ENCODE measurements at places on chromosomes 5 and 9.

- no peak for DNase-seq
These were observed 28.0 kb downstream of the RFK start for GRCh38 chr9:76366275-76366674.

DNA sequence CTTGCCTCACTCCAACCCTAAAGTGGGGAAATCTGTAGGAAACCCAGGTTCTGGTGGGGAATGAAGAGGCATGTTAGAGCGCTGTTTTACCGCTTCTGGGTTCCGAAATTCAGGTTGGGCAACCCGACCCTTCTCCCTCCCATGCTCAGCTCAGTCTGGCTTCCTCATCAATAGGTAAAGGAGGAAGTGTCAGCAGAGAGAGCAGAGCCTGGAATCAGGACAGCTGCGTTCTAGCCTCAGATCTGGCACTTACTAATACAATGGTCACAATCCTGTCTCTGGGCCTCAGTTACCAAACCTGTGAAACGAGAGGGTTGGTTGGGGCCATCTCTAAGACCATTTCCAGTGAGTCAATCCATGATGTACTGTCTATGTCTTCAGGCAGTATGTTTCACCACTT lies 16.2 kb upstream of the TNIP1 start:
- DNase-seq: no peak

GRCh38 chr5:149072376-149072775 lies 9.5 kb upstream of the SH3TC2 start:
- DNase-seq: no peak

DNA sequence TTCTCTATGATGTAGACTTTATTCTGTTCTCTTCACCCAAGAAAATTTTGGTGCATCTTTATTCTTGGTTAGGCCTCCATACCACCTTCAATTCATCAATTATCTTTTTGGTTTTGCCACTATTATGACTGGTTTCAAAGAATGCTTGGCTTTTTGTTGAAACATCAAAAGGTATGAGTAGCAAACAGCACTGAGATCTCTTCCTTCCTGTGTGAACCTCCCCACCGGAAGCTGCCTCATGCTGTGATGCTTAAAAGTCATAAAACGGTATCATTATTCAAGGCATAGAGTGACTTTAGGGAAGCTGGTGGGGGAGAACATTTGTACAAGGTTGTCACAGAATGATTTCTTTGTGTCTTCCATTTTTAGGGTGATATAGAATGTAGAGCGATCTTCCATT lies 70.6 kb downstream of the IQGAP2 start:
- peak; percentile 66 for DNase-seq

- no peak for DNase-seq
These were observed 31.5 kb downstream of the DDX31 start for GRCh38 chr9:132638240-132638639.

- no peak for DNase-seq
These were observed 31.9 kb downstream of the ICE1 start for GRCh38 chr5:5454391-5454790.

DNA sequence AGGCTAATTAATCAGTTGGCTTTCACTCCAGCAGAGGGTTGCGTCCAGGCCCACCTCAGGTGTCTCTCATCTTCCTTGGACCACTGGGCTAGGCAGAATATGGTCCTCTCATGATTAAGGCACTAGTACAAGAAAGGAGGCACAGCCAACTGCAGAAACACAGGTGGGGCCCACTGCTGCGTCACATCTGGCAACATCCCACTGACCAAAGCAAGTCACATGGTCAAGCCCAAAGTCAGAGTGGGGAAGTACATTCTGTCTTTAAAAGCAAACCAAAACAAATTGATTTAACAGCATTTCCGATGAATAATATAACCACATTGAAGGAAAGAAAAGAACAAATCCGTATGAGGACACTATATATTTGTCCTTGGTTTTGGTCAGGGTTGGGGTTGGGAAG lies 28.0 kb upstream of the UBTD2 start:
- DNase-seq: no peak

DNA sequence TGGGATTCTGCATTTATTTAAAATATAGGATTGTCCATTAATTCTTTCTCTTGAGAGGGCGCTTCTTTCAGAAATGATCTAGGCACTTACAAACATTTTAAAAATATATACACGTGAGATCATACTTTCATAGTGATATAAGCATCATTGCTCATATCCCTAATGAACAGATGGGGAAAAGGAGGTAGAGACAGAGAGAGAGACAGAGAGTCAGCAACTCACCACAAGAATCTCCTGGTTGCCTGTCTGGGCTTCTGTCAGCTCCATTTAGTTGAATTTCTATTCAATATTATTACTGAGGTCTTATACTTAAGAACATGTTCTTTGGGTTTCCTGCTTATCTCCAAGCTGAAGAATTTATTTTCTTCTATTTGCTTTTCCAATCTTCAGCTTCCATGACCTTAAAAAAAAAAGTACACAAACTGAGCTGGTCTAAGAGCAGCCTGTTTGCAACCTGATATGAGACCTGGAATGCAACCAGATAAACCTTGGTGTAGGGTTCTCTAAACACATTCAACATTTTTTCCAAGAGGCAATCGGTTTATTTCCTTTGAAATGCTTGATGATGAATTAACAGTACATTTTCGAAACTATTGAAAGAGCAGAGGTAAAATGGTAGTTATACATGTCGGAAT lies 51.6 kb upstream of the LIFR start:
- DNase-seq: no peak

- no peak for DNase-seq
These were observed 457.0 kb downstream of the PDE4D start for GRCh38 chr5:59436364-59437148.

- DNase-seq: no peak
These were observed 25.0 kb upstream of the SNX2 start for GRCh38 chr5:122749886-122750285.

- DNase-seq: no peak
These were observed 28.8 kb downstream of the OR2K2 start for GRCh38 chr9:111301195-111301594.

DNA sequence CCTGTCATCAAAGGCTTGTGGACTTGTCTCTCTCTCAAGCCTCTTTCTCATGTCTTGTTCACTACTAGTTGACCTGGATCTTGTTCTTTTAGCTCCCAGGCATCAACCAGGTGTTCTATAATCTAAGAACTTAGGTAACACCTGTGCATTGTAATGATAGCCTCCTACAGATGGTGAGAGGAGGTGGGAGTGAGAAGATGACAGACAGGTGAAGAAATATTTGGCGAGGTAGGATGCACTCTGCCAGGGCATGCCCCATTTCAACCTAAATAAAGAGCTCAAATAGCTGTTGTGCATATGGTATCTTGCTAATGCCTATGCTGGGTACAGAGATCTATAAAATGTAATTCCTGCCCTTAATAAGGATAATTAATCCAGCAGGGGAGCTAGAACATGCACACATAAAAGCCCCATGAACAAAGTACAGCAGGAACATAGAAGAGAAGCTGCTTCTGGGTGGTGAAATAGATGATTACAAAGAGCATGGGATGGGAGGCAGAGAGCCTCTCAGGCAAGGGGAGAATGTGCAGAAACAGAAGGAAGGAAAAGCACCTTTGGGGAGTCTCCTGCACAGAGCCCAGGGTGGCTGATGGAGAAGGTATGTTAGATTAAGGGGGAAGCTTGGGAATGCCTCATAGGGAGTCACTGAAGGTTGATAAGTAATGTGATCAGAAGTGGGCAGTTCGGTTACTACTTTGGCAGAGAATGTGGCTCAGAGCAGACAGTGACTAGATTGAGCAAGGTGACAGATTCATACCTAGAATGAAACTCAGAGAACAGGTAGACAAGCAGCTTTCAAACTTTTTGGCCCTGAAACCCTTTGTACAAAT lies 28.0 kb upstream of the PLIN2 start:
- no peak for DNase-seq

DNA sequence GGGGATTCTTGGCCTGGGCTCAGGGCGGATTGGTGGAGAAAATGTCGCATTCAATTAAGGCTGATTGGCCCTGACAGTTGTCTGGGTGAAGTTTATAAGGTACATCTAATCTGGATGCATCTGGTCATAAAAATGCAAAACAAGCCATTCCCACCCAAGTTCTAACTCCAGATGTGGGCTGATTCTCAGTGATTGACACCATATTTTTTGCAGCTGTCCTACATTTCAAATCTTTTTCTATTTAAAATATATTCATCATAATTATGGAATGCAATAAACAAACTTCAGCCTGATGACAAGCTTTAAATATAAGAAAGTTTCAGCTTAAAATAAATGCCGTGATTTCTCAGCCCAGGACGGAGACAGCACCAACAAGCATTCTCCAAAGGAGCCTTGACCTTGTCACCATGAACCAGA lies 146.4 kb upstream of the SMIM23 start:
- no peak for DNase-seq

GRCh38 chr5:73940026-73940425 lies 314.0 kb downstream of the ARHGEF28 start:
- DNase-seq: no peak

DNA sequence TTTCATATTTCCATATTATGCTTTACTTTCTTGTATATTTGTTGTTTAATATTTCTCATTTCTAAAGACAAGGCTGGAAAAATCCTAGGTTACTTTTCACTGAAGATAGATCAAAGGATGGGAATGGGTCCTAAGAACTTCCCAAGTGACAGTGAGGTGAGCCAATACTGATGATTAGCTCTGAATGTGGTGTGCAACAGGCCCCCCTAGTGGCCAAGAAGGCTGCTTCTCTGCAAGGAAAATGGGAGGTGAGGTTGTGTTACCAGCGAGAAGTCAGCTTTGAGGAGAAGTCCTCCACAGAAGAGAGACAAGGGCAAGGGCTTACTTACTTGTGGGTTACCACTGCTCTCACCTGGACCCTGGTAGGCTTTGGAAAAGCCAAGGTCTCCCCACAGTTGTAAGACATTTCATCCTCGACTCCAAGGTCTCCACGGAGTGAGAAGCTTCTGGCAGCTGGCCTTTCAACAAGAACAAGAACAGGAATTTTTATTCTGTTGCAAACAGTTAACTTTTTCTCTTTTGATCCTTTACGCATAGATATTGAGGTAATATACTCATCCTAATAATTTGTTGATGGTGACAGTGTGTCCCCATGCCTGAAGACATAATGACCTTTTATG lies 69.9 kb downstream of the MAMDC2 start:
- DNase-seq: no peak

- DNase-seq: no peak
These were observed 15.8 kb downstream of the SOHLH1 start for GRCh38 chr9:135683401-135684034.

DNA sequence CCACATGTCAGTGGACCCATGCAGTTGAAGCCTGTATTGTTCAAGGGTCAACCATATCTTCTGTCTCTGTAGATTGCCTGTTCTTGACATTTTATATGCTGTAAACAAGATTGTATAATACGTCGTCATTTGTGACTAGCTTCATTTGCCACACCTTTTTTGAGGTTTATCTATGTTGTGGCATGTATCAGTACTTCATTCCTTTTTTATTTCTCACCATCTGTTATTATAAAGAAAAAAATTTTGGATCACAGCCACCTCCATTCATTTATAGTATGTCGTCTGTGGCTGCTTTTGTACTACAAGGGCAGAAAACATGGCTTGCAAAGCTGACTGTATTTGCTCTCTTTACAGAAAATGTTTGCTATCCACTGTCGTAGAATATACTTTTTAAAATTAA lies 72.4 kb downstream of the TEK start:
- DNase-seq: no peak

DNA sequence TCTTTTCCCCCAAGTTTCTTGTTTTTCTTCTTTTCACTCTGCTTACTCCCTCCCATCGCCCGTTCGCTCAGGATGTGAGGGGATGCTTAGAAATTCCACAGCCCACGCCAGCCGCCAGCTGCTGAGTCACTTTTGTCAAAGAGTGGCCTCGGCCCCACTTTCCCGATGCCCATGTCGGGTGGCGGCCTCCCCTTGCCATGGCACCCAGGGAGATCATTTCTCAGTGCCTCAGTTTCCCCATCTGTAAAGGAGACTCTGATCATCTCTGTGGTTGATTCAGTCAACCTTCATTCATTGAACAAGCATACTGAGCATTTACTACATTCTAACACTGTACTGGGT lies 353 bp upstream of the PDGFRB start:
- no peak for DNase-seq

DNA sequence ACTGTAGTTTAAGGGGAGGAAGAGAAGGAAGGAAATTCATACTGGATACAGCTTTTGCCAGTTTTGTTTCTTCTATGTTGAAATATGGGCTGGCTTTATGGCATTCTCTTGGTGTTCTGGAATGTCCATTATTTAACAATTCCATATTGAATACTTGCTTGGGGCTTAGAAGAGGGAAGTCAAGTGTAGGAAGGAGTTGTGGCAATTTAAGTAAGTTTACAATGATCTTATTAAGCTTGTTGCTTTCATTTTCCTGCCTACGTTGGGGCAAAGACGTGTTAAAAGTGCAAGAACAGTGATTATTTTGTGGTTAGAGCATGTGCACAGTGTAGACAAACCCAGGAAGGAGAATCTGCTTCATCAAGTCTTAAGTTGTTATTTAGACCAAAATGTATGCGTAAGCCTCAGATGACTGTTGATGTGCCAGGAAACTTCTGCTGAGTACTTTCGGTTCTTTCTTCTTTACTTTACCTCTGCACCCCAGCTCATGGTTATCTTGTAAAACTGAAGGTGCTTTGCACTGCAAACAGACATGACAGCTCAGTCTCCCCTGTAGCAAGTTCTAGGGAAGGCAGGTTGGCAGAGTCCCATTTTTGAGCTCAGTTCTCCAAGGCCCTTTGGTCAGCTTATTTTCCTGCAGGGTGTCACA lies 75.8 kb downstream of the F2RL2 start:
- peak; percentile 26 for DNase-seq
